Stimulated activated CD8-positive, alpha-beta memory T cell treated with anti-CD3 and anti-CD28 coated beads, Interleukin-7, amount 100 ng/mL, for 1 hour (primary cell): ENCODE measurements at places on chromosomes 3 and 15.

DNA sequence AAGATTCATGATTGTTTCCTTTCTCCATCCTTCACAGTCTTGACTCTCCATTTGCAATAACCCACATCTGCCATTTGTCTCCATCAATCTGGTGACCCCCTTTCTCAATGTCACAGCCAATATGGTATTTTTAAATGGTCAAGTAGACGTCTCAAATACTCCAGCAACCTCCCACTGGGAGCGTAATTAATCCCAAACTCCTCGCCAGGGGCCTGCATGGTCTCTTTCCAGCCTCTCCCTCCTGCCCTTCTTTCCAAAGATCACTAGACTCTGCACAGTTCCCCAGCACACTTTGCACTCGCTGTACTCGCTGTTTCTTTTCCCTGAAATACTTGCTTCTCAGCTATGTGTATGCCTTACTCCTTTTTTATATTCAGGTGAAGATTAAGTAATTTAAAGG is 115.3 kb downstream of the PLCH1 start:
- DNase-seq, result no peak

DNA sequence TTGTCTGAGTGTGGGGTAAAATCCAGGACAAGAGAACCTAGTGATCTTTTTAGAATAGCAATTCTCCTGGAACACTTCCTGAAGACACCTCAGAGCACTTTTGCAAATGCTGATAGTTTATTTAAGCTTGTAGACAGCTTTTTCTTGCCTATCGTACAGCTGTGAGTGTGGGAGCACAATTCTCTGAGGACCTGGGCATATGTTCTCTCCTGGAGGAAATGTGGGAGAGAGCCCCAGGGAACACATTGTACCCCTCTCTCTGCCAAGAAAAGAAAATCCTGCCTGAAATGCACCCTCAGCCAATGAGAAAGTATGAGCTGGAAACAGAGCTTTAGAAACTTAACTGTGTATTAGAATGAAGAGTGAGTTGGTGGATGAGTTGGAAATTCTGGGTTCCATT is 308.3 kb upstream of the SEMA6D start:
- no peak for DNase-seq

DNA sequence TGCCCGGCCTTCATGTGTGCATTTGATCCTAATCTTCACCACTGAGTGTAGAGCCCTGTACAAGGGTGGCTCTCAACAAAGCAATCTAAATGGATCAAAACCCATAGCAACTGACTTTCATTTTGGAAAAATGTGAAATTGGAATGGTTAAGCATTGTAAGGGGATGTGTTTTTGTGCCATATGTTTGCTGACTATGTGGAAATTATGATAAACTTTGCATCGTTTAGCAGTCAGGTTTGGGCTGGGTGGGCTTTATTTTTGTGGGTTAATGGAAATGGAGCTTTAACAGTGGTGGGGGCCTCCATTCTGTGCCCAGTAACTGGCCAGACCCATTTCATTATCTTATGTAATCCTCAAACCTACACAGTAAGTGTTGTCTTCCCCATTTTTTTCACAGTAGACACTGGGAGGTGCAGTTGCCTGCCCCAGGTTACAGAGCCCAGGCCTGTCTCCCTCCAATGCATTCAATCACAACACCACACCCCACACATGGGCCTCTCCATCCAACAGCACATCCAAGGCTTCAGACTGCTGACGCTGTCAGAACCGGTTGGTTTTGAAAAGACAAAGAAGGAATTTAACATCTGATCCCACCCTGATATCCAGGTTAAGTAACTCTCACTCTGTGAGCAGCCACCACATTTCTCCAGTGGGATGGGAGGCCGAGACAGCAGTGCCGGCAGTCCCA is 136.3 kb upstream of the ABHD17C start:
- no peak for DNase-seq

GRCh38 chr15:66901336-66902100 is 163.9 kb upstream of the SMAD3 start:
- DNase-seq, result no peak

DNA sequence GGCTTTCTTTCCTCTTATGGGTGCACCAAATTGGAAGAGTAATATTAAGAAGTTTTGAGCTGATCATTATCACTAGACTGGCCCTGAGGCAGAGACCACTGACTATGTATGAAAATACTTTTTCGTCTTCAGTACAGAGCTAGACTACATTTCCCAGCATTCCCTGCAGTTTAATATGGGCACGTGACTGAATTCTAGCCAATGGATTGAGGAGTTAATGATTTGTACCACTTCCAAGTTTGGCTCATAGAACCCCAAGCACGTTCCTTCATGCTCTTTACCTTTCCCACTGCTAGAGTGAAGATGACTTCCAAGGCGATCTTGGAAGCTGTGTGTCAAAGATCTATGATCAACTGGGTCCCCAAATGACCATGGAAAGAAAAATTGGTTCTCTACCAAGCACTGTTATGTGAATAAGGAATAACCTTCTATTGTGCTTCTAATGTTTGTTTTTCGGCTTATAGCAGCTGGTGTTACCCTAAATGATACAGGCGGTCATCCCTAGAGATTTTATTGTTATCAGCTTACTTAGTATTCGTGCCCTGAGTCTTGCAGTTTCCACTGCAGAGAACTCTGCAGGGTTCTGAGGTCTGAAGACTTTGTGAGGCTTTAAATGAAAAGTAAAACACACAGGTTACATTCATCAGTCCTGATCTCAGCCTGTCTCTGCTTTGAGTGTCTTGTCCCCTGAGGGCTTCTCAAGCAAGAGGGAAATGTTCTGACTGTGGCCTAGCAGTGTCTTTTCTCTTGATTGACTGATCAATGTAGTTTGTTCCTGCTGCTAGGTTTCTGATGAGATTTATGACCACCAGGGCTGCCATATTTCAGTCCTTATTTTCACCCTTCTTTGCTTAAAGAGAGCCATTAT is 486.8 kb downstream of the PDCD6IP start:
- no peak for DNase-seq
